ENCODE measurements at places on chromosomes 13 and 19. TPM values are rescaled to one million over a fixed set of nuclear protein-coding genes. Genes with fewer than 3 reads are reported as not detected.

- no peak for DNase-seq
Measured at GRCh38 chr19:54189145-54189734, at the start of gene MBOAT7. Gene MBOAT7, minus strand, starts transcription at chr19:54189580. Its CDS starts 1,072 bp downstream, at chr19:54188508.

GRCh38 chr13:48866249-48866648, 109.5 kb upstream of the FNDC3A start:
- DNase-seq: no peak

GRCh38 chr13:32121316-32121715, 89.7 kb downstream of the FRY start:
- no peak for DNase-seq

- no peak for DNase-seq
Measured at GRCh38 chr19:492091-492531, 4.2 kb upstream of the MADCAM1 start.

Gene ZNF415
- 14.9 TPM for total RNA-seq
